ENCODE measurements at places on chromosomes 13 and 19.

DNA sequence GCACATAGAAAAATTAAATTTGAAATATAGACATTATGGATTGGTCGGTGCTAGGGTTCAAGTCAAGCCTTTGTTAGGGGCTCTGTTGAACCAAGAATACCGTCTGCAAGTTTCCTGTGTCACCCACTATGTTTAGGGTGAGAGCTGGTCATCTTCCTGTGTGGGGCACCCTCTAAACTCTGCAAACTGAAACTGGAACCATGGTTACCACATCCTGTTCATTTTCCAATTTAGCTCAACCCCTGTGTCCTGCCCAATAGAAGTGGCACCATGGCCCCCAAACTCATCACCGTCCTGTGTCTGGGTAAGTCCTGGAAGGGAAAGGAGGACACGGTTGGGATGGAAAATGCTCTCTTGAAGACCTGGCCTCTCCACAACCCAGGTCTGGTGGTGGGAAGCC, 29.9 kb downstream of the LAIR2 start:
- no peak for DNase-seq

DNA sequence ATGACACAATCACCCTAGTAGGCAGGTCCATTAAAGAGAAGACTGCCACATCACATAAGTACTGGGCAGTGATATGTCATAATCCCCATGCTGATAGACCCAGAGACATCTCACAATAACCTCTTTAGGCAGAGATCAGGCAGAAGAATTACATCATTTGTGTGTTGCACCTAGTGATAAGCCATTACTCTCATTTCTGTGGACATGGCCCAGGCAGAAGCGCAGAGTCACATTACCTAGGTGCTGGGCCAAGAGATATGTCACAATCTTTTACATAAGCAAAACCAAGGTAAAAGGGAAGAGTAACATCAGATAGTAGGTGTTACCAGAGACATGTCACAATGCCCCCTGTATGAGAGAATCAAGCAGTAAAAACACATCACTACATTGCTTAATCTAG, 71.9 kb downstream of the ZNF726 start:
- no peak for DNase-seq

DNA sequence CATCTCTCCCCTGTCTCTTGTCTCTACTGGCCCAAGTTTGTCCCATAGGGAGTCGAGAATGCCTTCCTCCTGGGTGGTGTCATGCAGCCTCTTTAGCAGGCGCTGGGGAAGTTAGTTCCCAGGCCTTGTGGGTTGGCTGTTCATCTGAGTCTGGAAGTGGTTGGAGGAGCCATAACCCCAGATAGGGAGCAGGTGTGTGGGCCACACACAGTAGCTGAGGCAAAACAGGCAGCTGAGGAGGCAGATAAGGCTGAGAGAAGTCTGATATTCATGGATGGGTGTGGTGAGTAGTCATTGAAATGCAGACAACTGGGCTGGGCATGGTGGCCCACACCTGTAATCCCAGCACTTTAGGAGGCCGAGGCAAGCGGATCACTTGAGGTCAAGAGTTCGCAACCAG, 40.9 kb upstream of the KPNA3 start:
- DNase-seq, result no peak

DNA sequence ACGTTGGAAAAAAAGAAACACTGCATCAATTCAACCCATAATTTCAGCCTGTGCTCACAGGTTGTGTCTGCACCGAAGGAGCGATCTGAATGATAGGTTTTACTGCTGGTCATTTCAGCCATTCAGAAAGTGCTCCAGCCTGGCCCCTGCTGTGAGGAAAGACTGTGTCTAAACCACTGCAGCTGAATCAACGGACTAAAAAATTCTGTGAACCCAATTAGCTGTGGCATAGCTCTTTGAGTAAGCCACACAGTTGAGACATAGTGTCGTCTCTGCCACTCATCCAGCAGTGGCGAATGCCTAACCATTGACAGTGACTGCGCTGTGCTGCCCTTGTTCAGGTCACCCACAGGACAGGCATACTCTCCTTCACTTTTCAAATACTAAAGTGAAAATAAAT, 179.8 kb downstream of the COG6 start:
- DNase-seq, result no peak

DNA sequence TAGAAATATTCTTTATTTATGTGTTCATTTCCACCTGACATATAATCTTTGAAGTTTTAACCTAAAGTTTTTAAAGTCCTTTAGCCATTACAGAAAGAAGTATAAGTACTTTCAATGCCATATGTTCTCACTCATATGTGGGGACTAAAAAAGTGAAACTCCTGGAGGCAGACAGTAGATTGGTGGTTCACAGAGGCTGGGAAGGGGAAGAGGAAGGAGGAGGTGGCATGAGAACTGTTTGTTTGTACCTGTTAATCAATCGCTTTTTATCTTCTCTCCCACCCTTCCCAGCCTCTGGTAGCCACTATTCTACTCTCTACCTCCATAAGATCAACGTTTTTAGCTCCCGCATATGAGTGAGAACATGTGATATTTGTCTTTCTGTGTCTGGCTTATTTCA, 131.1 kb downstream of the MYO16 start:
- no peak for DNase-seq

GRCh38 chr19:50994129-50994528, 7.3 kb downstream of the KLK8 start:
- no peak for DNase-seq

DNA sequence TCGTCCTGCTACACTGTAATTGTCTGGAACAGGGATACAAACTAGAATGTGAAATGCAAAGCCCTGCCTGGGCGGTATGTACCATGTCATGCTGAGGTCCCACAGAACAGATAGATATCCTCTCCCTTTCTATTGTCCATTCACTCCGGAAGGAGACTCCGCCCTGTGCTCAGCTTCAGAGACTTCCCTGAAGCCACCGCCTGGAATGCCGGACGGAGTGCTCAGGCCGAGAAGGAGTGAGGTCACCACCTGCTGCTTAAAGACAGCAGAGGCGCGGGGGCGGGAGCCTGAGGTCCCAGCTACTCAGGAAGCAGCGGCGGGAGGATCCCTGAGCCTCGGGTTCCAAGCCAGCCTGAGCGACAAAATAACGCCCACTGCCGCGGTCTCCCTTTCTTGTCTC, 890 bp upstream of the ZNF611 start:
- no peak for DNase-seq

All from GM04504 (cell line).